Endothelial cell of umbilical vein (primary cell): ENCODE measurements at places on chromosomes 12 and 14. TPM values are rescaled to one million over a fixed set of nuclear protein-coding genes. Genes with fewer than 3 reads are reported as not detected.
A peak's percentile ranks its signal among the peaks of the same experiment; 100 is the strongest.

Gene AQP2
- not detected in 2 replicates for polyA plus RNA-seq

- no peak for DNase-seq
These were observed 420.9 kb downstream of the PCNX1 start for GRCh38 chr14:71328183-71328582.

Gene ATP23
- polyA plus RNA-seq, result 9.0 and 14.5 TPM in 2 replicates

DNA sequence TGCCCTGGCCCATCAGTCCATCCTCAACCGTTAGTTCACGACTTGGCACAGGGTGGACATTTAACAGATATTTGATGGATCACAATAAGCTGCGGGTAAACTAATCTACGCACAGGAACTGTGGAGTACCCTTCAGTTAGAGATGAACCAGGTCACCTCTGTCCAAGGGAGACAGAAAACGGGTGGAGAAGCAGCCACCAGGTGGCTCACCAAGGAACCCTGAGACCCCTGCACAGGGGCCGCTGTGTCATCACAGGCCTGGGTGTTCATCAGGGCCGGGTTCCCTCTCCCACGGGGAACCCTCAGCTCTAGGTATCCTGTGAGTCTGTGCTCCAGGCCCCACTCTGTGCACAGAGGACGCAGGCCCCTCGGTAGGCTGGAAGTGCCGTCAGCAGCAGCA is 122.2 kb downstream of the PIWIL1 start:
- no peak for DNase-seq

GRCh38 chr14:93970965-93971634 is 5.3 kb downstream of the ASB2 start:
- DNase-seq, result no peak

DNA sequence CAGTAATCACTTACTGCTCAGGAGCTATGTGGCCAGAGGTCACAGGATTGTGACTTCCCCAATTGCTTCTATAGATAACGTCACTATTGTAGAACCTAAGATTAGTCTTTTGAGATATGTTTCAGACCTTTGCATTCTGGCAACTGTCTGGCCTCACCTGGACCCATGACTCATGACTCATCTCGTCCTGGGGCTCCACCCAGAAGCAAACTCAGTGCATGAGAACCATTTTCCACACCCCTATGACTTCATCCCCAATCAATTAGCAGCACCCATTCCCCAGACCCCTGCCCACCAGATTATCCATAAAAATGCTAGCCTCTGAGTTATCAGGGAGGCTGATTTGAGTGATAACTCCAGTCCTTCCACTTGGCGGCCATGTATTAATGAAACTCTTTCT is 186.9 kb downstream of the EMP1 start:
- DNase-seq, result no peak

GRCh38 chr12:110545812-110546211 is 37.3 kb downstream of the PPTC7 start:
- DNase-seq, result no peak

Gene ITPR2
- polyA plus RNA-seq, result 8.7 and 16.2 TPM in 2 replicates

Gene SAMD15
- polyA plus RNA-seq, result 0.10 and 0.51 TPM in 2 replicates

- peak; percentile 75 for DNase-seq
These were observed 3.5 kb downstream of the CLEC9A start for GRCh38 chr12:10033783-10034545.

- no peak for DNase-seq
These were observed 20.5 kb downstream of the NPC2 start for GRCh38 chr14:74472601-74473000.

Gene TARBP2
- polyA plus RNA-seq, result 82.8 and 92.1 TPM in 2 replicates

GRCh38 chr14:34843011-34843554 is 32.1 kb downstream of the BAZ1A start:
- peak; percentile 57 for DNase-seq
